GM12892 (cell line): ENCODE measurements at places on chromosomes 6 and 20.

DNA sequence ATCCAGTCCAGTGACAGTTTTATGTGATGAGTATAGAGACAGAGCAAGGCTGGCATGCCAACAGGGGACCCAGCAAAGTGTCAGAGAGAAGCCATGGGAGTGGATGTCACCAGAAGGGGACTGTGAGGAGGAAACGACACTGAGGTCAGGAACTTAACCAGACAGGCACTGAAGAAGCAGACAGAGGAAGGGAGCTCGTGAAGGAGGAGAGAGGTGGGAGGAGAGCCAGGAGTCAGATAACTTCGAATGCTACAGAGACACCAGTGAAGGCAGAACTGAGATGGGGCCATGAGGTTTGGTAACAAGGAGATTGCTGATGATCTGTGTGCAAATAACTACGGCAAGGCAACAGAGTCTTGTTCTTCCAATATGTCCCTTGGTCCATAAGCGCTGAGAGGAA is 211.1 kb upstream of the FOXA2 start:
- DNase-seq = no peak

DNA sequence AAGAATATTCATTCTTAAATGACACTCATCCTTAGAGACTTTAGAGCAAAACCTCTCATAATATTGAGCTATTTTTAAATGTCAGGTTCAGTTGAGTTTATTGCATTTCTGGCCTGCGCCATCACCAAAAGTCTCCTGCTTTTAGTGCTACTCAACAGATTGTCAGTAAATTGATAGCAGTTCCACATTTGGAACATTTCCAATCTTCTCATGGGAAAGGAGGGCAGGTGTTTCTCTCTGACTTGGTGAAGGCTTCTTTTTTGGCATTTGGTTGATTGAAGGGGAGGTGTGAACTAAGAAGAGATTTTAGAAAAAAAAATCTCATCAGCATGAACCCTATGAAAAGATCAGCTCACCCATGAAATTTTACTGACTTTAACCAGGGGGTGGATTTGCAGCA is 125.9 kb upstream of the INSM1 start:
- no peak for DNase-seq

- no peak for DNase-seq
Observed at GRCh38 chr20:58450254-58450653, 61.2 kb downstream of the VAPB start.

GRCh38 chr6:355373-356208 is 36.0 kb upstream of the IRF4 start:
- no peak for DNase-seq

GRCh38 chr6:36649701-36650484 is 28.6 kb upstream of the CDKN1A start:
- DNase-seq = no peak

GRCh38 chr20:57047281-57048026 is 219.0 kb downstream of the BMP7 start:
- no peak for DNase-seq

DNA sequence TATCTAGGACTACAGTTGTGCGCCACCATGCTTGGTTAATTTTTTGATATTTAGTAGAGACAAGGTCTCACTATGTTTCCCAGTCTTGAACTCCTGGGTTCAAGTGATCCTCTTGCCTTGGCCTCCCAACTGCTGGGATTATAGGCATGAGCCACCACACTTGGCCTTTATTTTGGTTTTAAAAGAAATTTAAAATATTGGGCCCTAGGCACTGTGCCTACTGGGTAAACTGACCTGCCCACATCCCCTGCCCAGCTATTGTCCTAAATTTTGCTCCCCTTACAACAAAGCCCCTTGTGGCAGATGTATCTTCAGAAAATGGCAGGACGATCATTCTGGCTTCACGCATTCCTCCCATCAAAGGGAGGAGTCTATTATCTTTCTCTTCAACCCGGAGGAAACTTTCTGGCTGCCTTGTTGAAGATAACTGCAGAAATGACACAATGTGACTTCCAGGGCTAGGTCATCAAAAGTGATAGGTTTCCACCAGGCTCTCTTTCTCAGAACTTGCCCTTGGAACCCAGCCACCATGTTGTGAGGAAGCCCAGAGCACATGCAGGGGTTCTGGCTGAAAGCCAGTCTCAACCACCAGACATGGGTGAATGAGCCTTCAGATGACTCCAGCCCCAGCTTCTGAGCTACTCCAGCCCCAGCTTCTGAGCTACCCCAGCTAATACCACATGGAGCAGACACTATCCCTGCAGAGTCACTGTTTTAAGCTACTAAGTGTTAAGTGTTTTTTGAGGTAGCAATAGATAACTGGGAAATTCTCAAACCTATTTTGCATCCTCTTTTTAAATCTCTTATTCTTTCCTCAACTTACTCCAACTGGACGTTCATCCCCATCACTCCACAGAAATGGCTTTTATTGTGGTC is 4.6 kb upstream of the GUCA1B start:
- no peak for DNase-seq

DNA sequence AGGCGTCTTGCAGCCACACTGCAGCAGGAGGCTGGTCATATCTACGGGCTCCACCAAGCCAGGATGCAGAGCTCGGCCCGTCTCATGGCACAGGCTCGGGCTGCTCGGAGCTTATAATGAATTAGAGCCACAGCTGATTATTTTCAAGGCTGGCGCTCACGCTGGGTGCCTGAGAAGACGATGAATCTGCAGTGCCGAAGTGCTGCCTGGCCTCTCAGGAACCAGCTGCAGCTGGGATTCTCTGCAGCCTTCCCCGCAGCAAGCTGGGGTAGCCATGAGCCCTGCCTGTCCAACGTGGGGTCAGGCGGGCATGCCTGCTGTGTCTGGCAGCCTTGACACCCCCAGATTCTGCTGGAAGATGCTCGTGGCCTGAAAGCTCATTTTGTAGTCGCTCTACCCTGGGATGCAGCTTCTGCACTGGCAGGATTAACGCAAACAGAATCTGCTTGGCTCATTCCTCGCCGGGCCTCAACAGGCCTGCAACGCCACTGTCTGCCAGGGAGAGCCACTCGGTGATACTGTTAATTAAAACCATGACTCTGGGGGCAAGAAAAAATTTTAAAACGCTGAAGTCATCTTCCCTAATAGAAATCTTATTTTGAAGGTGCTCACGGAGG is 104.3 kb downstream of the CDH26 start:
- no peak for DNase-seq

GRCh38 chr20:52622081-52622480 is 350.1 kb upstream of the TSHZ2 start:
- no peak for DNase-seq

- DNase-seq = no peak
Observed at GRCh38 chr6:28208111-28208659, 16.9 kb upstream of the ZSCAN9 start.

DNA sequence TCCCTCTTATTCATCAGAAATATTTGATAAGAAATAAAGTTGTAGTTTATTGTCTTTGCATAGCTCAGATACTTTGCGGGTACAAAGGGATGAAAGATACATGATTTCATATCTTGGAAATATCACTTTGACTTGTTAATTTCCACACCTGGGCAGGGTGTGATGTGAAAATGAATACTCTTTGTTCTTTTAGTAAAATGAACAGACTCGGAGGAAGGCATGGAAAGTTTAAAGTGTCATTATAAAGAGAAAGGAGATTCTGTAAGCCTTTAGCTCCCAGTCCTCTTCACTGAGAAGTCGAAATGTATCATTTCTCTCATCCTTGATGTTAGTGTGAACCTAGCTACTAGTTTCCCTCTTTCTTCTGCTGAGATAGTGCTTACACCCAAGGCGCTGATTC is 36.7 kb upstream of the AKIRIN2 start:
- no peak for DNase-seq

GRCh38 chr6:17388365-17388764 is 5.0 kb upstream of the CAP2 start:
- no peak for DNase-seq

- DNase-seq = no peak
Observed at GRCh38 chr6:27295301-27296079, 16.6 kb downstream of the POM121L2 start.

DNA sequence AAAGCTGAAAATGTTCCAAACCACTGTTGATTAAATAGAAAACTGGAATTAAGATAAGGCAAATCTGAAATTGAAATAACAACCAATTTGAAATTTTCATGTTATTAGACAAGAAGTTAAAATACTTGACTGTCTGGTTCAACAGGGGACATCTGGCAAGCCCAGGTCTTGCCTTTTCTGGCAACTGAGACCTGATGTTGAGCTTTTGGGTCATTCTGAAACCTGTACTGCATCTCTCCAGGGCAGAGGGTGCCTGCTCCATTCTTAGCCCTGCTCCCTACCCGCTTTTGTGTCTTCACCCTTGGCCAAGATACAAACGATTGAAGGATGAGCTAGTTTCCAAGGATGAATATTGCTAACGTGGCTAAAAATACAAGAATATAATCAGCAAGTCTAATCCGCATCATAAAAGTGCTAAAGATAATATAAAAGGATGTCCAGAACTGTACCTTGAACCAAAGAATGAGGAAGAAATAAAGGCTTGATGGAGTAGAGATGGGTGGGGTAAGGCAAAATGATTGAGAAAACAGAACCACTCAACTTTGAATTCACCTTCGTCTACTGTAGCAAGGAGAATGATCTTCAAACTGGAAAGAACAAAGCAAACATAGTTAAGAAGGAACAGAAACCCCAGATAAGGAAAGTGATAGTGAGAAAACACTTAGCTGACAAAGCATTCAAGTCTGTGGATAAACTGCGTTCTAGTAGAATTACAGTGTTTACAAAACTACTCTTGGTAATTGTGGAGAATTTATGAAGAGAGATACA is 109.8 kb upstream of the MAN1A1 start:
- no peak for DNase-seq

GRCh38 chr20:37804584-37805566 is 98.1 kb upstream of the VSTM2L start:
- DNase-seq = peak; percentile 10

- no peak for DNase-seq
Observed at GRCh38 chr20:54346276-54346675, 129.1 kb upstream of the DOK5 start.

- no peak for DNase-seq
Observed at GRCh38 chr6:163757520-163757919, 343.0 kb downstream of the QKI start.

DNA sequence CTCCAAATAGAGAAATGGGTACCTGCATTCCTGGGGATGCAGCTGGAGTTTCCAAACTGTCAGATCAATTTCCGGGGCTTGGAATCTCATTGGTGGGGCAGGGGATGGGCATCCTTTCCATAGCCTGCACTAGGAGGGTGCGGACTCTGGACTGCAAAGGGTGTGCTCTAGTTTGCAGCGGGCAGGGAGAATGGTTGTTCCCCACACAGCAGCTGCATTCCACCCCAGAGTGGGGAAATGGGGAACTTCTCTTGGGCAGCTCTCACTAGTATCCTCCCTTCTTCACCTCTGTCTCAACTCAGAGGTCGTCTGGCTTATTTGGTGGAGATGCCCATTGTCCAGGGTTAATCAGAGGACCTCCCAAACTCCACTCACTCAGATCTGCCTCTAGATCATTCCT is 34.5 kb upstream of the CDKN1A start:
- no peak for DNase-seq

- DNase-seq = no peak
Observed at GRCh38 chr6:10323018-10323417, 91.9 kb downstream of the TFAP2A start.

- DNase-seq = no peak
Observed at GRCh38 chr6:106918115-106918514, 56.4 kb downstream of the CD24 start.

DNA sequence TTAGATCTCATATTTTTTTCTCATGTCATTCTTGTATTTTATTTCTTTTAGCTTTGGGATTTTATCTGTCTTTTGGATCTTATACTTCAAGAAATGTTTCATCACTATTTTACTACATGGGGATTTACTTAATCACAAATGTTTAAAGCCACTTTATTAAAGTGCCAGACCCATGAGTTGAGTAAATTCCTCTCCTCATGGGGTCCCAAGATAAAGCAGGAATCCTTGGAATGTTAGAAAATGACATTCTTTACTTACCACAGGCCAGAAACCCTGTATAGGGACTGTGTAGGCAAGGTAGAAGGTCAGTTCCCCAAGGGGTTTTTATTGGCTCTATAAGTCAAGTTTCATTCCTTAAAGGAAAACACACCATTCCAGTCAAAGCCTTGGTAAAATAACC is 28.4 kb upstream of the OR2J2 start:
- no peak for DNase-seq

DNA sequence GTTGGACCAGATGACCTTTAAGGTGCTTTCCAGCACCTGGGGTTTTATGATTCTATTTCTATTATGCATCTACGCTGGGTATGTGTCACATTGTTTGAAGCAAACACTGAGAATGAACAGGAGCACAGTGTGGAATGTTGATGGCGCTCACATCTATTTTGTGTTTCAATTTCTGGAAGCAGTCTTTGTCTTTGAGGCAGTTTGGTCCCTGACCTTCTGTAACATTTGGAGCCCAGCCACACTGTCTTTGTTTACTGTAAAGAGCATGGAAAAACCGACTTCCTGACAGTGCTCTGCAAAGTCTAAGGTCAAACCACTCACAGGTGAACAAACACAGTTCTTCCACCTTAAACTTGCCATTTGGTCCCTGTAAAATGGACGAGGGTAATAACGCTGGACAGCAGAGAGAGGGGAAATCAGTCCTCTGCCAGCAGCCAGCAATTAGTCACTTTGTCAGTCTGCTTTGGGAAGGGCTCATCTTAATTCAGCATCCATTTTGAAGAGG is 155.5 kb downstream of the PRL start:
- DNase-seq = no peak

DNA sequence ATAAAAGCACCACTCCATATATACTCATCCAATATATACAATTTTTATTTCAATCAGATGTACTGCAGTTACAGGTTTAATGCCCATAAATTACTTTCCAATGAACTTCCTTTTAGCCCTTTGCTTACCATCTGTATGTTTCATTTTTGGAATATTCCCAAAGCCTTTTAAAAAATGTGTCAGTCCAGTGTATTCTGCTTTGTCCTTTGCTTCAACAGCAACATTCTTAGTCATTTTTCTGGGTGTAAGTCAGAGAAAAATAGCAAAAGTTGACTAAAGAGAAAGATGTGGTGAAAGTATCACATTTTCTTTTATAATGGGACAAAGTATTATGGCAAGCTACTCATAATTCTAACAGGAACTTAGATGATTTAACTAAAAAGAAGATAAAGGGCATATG is 15.2 kb downstream of the DSE start:
- no peak for DNase-seq

GRCh38 chr20:25272223-25273000 is 24.5 kb downstream of the PYGB start:
- DNase-seq = no peak

DNA sequence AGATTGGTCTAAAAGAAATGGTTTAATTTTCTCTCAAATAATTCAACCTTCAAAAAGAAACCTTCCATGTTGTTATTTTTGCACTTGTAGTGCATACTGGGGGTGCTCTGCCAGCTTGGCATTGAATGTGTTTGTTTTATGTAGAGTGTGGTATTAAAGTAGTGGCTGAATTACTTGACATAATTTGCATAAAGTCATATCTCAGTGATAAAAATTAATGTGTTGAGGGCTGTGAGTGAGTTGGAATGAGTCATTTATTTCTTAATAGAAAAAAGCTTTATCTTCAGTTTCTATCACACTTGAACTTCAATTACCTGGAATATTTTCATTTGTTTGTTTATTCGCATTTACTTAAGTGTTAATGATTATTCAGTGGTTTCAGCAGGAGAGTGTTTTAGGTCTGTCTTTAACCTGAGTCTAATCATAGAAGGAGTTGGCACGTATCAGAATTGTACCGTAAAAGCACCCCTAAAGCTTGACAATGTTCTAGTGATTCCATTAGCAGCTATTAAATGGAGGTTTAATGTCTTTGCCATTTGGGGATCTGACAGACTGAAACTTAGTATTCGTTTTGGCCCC is 801.2 kb upstream of the FLRT3 start:
- no peak for DNase-seq

- no peak for DNase-seq
Observed at GRCh38 chr6:136228814-136229213, 21.3 kb downstream of the MTFR2 start.
